ENCODE measurements at places on chromosomes 5 and 9.

DNA sequence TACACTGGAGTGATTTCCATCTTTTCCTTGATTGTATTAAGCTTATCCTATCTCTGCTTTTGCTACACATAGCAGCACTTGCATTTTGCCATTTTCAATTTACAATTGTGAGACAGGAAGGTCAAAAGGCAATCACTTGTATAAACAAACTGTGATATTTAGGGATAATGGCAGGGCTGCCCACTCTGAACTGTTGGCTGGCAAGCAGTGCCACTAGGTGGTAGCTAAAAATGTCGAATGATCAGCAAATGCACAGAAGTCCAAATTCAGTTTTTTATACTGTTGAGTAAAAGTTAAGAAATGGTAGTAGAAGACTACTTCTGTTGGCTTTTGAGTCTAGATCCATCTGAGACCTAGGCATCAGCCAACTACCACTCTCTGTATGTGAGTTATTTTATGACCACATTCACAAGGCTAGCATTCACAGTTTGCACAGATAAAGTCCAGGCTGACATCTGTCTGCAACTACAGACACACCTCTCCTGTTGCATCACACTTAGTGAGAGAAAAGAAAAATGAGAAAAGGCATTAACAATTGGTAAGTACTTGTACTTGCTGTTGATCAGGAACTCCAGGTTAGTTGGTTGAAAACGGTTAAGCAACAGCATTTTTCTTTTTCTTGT is 108.8 kb upstream of the ASTN2 start:
- DNase-seq: no peak

DNA sequence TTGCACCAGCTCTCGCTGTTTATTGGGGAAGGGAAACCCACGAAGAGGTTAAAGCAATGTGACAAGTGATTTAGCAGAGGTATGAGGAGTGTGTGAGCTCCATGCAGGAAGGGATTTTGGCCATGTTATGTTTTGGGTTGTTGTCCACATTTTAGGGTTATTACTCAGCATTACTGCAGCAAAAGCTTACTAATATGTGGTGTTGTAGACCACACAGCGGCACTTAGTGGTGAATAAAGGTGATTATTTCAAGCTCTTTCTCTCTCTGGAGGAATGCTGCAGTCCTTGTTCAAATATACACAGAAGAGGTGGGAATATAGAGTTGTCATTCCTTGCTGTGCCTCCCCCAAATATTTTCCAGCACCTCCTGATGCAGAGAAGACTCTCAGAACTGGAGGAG is 29.7 kb upstream of the AKNA start:
- DNase-seq: no peak

- DNase-seq: no peak
Measured at GRCh38 chr5:19977099-19977498, 10.9 kb downstream of the CDH18 start.

DNA sequence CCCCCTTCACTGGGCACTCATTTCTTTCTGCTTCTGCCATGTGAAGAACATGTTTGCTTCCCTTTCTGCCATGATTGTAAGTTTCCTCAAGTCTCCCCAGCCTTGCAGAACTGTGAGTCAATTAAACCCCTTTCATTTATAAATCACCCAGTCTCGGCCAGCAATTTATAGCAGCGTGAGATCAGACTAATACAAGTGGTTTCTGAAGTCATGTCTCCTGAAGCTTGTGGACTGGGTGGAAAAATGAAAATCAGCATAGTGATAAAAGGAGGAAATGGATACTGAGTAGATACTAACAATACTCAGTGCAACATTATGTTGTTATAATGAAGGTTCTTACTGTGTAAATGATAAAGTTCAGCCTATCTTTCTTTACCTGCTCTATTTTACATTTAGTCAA is 35.1 kb downstream of the NNT start:
- DNase-seq: no peak

DNA sequence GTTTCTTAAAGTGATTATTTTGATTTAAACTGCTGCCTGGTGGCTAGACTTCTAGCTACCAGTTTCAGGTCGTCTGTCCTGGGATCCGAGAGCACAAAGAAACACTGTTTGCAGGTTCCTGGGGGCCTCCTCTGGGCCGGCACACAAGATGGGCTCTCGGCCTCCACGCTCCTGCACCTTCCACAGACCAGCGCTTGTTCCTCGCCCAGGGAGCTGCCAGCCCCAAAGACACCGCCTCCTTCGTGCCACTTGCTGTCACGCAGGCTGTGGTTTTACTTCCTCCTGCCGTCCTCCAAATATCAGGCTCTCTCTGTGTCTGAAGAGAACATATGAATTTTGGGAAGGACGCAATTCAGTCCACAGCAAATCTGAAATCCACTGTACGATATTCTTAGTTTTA is 105.8 kb downstream of the ROR2 start:
- DNase-seq: no peak
